ENCODE measurements at places on chromosomes 5 and 9.

GRCh38 chr9:114482593-114482992 lies 22.7 kb downstream of the WHRN start:
- no peak for DNase-seq

GRCh38 chr5:154081246-154081645 lies 42.5 kb downstream of the MFAP3 start:
- DNase-seq: no peak

- DNase-seq: no peak
Observed at GRCh38 chr5:166302166-166302565, 1989.3 kb upstream of the WWC1 start.

GRCh38 chr9:676780-677438 lies 164.6 kb upstream of the DMRT1 start:
- DNase-seq: no peak

DNA sequence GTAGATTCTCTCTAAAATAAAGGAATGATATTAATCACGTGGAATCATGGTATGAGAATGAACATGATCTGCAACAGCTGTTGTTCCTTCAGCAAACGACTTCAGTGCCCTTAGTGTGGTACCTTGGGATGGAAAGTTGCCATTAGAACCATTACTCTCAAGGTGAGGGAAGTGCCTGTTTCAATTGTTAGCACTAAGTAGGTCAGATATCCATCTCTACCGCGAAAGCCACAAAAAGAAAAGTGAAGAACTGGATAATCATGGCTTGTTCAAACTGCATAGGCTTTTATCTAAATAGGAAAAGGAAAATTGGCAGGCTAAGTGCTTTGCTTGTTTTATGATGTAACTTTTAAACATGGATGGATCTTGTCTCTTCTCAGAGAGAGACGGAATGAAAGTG lies 380.7 kb downstream of the MRPS30 start:
- no peak for DNase-seq

GRCh38 chr9:73962792-73963191 lies 534.3 kb upstream of the RORB start:
- no peak for DNase-seq

DNA sequence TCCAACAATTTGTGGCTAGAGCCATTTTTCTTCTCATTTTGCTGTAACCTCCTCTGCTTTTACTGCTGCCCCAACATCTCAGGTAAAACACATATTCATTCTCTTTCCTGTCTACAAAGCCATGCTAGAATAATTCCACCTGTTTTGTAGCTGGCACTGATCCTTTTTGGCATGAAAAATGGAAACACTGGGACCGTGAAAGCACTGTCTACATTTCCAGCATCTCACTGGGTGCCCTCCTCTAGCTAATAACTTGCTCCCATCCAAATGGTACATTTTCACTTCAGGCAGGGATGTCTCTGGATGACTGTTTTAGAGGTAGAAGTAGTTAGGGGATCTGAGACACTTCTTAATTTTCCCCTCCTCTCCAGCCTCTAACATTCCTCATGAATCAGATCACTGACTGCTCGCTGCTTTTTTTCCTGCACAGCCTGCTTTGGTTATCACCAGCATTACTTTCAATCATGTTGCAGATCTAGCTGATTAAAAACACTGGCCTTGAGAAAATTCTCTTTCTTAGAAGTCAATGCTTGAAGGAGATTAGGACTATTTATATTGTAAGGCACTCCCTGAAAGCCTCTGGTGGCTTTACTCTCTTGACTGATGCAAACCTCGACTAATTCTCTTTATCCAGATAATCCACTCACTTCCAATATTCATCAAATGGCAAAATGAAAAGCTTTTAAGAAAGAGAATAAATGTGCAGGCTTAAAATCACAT lies 1312.6 kb upstream of the DMAC1 start:
- DNase-seq: no peak

DNA sequence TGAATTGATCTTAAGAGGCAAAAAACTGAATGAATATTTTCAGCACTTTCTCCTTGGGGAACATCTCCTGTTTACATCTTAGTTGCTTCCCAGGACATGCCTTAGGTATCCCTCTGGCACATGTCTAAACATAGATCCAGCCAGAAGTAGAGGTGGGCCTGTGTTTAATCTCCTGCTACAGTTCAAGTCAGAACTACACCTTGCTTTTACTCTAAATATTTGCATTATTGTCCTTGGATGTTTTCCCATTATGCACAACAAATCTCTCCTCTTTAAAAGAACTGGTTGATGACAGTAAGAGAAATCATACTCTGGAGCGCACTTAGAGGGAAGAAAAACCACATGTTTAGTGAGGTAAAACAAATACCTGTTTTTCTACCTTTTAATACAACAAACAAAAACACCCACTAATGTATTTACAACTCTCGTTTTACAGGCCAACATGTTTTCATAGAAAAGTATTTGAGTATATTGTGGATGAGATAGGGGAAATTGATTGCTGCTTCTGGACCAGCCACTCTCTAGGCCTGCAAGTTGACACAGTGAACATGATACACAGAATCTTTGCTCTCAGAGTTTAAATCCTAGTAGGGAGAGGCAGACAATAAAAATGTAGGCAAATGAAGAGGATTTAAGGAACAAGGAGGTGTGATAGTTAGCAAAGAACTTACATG lies 32.3 kb downstream of the TNFAIP8 start:
- no peak for DNase-seq

- no peak for DNase-seq
Observed at GRCh38 chr5:55657443-55657842, 54.7 kb downstream of the SLC38A9 start.

DNA sequence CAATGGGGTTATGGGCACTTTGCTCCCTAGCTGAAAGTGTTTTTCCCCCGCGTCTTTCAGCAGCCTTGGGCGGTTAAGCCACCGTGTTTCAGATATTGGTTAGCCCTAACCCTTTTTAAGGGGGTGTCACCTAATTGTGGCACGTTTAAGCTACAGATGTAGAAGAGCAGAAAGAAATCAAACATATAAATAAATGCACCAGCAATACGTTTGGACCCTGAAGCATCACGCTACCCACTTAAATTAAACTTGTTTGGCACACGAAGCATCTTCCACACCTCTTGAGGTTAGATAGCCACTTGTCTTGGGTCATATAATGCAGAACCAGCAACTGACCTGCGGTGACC lies 768 bp downstream of the YTHDC2 start:
- DNase-seq: no peak

Measured in activated CD8-positive, alpha-beta memory T cell treated with anti-CD3 and anti-CD28 coated beads for 1 hour (primary cell).